ENCODE measurements at places on chromosomes 6 and 20.

GRCh38 chr6:22765015-22765414, 195.6 kb downstream of the HDGFL1 start:
- DNase-seq, result no peak

- peak; percentile 30 for DNase-seq
Observed at GRCh38 chr20:51661609-51662178, 106.5 kb downstream of the ATP9A start.

DNA sequence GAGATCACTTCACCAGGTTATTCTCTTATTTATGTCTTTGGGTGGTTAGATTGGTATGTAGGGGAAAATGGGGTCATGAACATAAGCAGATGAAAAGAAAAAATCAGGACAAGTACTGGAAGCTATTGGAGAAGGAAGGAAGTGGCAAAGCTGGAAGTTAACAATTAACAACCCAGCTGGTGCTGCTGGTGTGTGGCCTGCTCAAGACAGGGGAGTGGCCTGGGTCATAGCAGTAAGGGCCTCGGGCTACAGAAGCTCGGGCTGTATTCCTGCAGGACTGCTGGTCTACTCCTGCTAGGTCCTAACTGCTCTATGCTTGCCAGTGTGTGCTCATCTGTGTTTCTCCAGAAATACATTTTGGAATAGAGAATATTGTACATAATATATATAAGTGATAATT, 19.6 kb downstream of the MYLIP start:
- peak; percentile 85 for DNase-seq

GRCh38 chr6:159017757-159018559, 18.0 kb upstream of the RSPH3 start:
- no peak for DNase-seq

GRCh38 chr6:33740794-33741193, 5.9 kb downstream of the IP6K3 start:
- DNase-seq, result no peak

GRCh38 chr6:147040121-147040910, 163.9 kb upstream of the STXBP5 start:
- DNase-seq, result no peak

GRCh38 chr20:58433759-58434158, 44.7 kb downstream of the VAPB start:
- DNase-seq, result peak; percentile 5

Data from kidney glomerular epithelial cell (primary cell).